ENCODE measurements at places on chromosomes 3 and 15. TPM values are rescaled to one million over a fixed set of nuclear protein-coding genes. Genes with fewer than 3 reads are reported as not detected.

DNA sequence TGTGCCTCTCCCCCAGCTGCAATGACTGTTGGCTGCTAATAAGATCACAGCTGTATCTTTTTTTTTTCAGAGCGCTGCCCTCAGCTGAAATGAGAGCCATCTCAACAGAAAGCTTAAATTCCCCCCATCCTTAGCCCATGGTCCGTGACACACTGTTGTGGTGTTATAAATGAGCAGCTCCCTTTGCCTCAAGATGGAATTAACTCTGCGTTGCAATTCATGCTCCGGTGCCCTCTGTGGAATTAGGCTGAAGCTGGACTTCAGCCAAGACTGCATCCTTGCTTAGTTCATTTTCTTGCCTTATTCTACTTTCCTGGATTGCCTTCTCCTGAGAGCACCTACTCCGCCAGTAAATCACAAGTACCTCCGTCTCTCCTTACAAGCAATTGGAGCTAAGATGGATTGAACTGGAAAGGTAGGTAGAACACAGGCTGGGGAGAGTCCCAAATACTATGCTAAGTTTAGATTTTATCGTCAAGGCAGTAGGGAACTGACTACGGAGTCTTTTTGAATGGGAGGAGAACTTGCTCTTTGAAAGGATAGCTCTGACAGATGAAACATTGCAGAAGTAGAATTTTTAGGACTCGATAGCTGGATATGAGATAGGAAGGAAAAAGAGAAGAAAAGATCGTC lies 39.0 kb upstream of the THRB start:
- no peak for DNase-seq

DNA sequence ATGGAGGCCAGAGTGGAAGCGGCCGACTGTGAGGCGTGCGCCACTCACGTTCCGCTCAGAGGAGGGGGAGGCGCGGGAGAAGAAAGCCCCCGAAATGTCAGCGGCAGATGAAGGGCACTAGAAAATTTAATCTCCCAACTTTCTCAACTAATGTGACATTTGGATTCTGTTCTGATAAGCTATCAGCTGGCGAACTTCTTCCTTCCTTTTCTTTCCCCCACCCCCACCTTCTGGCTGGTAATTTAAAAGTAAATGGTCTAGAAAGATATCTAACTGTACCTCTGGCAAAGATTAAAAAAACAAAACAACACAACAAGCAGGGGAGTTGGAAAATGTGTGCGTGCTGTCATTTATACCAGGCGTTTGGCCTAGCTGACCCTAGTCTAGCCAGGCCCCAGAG lies 26.4 kb upstream of the TMEM115 start:
- no peak for DNase-seq

DNA sequence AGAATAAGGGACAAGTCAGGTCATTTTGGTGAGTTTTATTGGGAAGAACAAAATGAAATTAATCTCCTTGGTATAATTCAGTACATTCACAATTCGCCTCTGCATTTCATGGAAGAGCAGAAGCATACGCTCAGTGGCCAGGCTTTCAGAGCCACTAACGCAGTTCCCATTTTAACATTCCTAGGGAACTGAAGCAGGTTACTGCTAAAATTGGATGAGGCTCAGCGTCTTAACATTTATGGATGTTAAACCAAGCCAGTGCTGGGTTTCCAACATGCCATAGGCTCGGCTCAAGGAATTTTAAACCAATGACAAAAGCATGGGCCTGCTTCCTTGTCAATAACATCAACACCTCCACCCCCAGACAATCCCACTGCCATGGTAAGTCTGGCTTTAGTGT lies 172.7 kb upstream of the PRICKLE2 start:
- DNase-seq = no peak

DNA sequence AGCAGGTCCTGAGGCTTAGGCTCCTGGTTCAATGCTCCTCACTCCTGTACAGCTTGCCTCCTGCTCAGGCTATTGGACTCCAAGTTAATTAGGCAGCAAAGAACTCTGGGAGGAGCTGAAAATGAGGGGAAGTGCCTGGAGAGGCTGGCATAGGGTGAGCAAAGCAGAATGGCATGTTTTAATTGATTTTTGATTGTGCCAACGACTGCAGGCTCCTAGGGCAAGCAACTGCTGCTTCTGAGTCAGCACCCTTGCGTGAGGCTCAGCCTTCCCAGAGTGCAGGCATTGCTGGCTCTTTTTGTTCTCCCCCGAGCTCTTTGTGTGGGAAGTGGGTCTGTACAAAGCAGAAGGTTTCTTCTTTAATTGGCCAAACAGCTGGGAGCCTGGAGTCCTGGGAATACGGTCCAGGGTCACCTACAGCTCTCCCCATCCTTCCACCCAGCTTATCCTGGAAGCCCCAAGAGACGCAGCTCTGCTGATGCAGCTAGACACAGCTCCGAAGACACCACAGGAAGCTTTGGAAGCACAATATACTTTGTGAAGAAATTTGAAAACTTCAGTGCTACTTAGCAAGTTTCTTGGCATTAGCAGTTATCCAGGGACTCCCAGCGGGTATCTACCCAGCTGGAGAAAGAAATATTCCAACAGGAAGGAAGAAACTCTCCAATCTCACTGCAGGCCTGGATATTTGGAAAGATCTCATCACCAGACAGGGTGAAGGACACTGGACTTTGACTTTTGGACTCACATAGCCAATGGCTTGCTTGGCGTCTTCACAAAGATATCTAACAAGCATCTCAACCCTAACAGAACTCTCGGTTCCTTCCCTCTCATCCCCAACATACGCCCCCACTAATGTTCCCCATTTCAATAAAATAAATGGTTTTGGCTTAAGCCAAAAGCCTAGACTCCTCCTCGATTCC lies 76.8 kb downstream of the BDH1 start:
- DNase-seq = no peak

- DNase-seq = no peak
These were observed 17.4 kb downstream of the DET1 start for GRCh38 chr15:88529021-88529630.

GRCh38 chr15:86661580-86661979 lies 581.9 kb downstream of the AGBL1 start:
- DNase-seq = no peak

Gene TRAT1
- not detected for total RNA-seq

Data from psoas muscle (tissue), 8 donors.